ENCODE measurements at places on chromosomes 5 and 9. TPM values are rescaled to one million over a fixed set of nuclear protein-coding genes. Genes with fewer than 3 reads are reported as not detected.

GRCh38 chr9:10268531-10269485 is 344.0 kb downstream of the PTPRD start:
- DNase-seq = no peak

DNA sequence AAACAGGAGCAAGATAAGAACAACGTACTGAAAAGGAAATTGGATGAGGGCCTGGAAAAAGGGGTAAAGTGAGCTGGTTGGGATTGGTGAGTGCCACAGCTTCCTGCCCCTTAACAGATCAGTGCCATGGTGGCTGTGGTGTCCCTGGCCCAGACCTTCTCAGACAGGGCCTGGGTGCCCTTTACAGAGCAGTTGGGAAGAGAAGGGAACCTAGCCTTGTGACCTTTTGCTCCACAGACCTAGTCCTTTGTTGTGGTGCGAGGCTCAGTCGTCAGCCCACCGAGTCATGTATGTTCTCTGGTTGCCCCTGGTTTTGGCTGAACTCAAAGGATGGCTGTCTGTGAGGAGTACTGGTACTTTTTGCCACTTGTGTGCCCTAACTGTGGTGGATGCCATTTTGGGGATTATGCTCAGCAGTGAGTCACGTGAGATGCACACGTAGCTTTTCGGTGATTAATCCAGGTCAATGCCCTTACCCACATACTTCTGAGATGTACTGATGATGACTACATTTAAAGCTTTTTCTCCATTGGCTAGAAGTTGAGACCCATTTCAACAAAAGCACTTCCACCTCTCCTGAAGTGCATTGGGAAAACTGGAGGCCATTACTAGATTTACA is 48.4 kb downstream of the EXOSC2 start:
- peak; percentile 91 for DNase-seq

DNA sequence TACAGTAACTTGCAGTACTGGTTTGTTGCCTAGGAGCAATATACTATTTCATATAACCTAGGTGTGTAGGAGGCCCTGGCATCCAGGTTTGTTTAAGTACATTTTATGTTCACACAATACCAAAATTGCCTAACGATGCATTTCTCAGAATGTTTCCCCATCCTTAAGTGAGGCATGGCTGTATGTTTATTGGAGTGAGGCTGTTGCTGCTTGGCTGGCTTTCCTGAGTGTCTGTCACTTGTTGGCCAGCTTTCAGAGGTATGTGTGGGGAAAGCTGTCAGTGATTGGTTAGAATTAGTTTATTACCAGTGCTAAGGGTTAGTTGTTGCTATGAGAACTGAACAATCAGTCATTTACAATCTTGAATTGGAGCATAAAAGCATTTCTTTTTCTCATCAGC is 154.1 kb upstream of the CDH12 start:
- no peak for DNase-seq

DNA sequence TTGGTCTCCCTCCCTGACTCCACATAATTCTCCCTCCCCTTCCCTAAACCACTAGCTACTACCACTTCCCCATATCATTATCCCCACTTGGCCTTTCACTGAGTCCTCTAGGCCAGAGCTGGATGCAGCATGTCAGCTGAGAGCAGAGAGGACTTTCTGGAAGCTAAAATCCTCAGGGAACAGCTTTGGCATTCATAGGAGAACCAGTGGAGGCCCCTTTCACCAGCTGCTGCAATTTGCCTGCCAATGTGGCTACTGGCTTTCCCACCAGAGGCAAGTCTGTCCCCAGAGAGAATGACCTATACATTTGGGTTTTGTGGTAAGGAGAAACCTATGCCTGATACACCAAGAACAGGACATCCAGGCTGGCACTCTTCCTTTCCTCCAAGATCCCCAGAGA is 14.4 kb downstream of the FAM219A start:
- DNase-seq = no peak

DNA sequence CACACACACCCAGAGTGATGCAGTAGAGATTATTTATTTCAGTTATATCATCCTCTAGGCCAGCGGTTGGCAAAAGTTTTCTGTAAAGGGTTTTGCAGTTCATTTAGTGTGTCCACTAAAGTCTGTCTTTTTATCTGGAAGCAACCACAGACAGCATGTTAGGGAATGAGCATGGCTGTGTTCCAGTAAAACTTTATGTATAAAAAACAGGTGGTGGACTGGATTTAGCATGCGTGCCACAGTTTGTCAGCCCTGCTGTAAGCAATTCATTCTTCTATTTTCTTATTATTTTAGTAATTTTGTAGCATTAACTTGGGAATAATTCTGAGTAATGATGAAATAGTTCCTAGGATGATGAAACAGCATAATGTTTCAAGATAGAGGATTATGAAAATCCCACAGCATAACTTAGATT is 51.7 kb downstream of the CCNH start:
- no peak for DNase-seq

DNA sequence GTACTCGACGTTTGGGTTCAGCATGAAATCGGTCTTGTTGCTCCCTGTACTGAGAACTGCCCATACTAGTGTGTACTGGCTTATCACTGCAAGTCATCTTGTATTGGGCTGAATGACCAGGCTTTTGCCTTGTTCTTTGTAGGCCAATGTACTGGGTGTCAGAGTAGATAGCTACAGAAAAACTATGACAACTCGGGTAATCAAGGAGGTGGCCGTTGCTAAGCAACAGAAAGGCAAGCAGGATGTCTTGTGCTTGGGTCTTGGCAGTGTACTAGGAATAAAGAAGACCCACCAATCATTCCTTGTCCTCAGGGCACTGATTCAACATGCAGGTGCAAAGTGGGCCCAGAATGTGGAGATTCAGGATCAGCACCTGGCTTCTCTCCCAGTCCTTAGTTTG is 11.9 kb upstream of the SHISAL2B start:
- DNase-seq = no peak

GRCh38 chr5:137734962-137735554 is 831 bp downstream of the KLHL3 start:
- DNase-seq = peak; percentile 58

Gene SOX30
- under 0.01 TPM for total RNA-seq

Gene CARD9
- total RNA-seq = 5.1 TPM
